NCI-H1436 (cell line): ENCODE measurements at places on chromosomes 13 and 19.

GRCh38 chr19:41298348-41298964, 11.5 kb upstream of the CCDC97 start:
- no peak for DNase-seq

DNA sequence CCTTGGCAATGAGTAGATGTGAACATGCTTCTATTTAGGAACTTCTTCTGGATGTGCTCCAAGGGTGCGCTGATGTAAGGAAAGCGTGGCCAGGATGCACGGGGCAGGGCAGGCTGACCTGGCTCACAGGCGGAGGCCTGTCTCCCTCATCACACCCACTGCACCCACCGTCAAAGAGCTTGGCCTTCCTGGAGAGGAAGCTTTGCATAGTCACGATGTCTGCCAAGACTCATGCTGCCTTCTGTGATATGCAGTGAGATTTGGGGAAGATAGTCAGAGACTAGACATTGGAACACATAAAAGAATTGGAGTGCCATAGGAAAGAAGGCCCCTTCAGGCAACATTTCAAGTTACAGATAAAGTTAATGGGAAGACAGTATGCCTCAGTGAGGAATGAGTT, 82.0 kb downstream of the MYO16 start:
- DNase-seq = no peak

DNA sequence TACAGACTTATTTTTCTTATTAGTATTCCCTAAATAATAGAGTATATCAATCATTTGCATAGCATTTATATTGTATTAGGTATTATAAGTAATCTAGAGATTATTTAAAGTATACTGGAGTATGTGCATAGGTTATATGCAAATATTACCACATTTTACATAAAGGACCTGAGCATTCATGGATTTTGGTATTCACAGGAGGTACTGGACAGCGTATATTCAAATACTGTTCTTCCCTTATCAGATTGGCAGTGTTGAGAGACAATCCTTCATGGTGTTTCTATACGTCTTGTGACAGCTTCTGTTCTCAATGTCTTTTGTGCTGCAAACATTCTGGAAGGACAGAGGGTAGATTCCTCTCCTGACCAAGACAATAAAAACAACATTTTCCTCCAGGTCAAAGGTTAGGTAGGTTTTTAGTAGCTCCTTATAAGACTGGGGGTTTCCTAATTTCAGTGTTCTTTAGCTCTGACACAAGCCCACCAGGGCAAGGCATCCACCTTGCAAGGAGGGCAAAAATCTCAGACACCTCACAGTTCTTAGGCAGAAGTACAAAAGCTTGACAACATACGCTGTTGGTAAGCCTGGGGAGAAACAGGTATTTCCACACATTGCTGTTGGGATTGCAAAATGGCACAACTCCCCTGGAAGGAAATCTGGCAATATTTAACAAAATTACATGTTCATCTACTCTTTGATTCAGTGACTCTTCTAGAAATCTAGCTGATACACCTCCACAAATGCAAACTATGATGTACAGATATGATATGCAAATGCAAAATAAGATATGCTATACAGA, 20.6 kb upstream of the PCCA start:
- no peak for DNase-seq

DNA sequence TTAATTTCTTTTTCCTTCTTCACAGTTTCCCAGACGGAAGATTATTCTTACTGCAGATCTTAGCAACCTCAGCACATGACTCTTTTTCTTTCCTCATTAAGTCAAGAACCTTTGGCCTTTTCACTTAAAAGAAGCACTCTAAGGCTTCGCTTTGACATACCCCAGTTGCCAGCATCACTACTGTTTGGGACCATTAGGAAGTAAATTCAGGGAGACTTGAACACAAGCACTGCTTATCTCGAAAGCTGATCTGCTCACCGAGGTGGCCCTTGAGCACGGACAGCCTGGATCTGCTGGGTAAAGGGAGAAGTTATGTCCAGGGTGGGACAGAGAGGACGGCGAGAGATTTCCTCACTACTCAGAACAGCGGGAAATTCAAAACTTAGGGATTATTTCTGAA, 151.4 kb upstream of the RNF113B start:
- DNase-seq = no peak

- no peak for DNase-seq
Observed at GRCh38 chr19:35562336-35562735, 1.1 kb downstream of the ATP4A start.

DNA sequence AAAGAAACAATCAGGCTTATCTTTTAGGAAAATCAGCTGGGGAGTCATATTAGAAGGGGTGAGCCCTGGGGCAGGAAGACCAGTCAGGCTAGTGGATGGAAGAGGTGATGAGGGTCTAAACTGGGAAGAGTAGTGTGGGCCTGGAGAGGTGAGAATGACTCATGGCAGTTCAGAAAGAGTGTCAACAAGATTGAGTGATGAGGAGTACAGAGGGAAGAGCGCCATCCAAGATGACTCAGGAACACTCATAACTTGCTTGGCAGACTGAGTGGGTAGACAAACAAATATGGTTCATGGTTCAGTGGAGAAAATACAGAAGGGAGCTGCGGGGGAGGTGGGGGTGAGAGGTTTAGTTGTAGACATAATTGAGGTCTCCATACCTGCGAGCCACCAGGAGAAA, 17.3 kb upstream of the CLDN10 start:
- no peak for DNase-seq

DNA sequence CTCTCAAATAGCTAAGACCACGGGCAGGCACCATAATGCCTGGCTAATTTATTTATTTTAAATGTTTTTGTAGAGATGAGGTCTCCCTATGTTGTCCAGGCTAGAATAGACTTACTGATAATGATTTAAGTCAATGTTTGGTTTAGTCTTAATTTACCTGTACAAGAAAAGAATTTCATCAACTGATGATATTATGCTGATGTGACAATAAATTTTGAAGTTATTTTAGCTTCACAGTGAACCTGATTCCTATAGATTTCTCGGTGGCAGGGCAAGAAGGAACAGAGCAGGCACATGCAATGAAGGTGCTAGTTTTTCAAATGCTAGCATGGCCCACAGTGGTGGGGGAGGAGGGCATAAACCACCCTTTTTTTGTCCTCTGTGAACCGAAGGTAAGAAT, 42.6 kb upstream of the CBY2 start:
- no peak for DNase-seq

- DNase-seq = no peak
Observed at GRCh38 chr19:41638641-41639081, 11.8 kb upstream of the CEACAM4 start.

DNA sequence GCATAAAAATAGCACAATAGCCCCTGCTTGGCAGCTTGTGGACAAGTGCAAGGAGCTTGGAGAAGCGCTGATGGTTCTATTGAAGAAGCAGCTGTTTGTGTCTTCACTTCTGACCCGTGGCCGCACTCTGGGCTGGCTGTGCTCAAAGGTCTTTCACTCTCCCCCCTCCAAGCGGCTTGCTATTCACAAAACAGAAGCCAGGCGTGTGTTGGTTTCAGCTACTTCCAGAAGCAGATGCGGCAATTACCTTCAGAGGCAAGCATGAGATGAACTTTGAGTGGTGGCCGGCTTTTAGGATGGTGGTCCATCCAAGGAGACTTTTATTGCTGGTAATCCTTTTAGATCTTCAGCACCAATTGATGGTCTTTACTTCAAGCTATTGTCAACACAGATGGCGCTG, 188.5 kb upstream of the ARGLU1 start:
- no peak for DNase-seq

- DNase-seq = no peak
Observed at GRCh38 chr13:45921162-45921736, 69.7 kb upstream of the SIAH3 start.

- DNase-seq = no peak
Observed at GRCh38 chr19:18799389-18799970, 8.4 kb upstream of the COMP start.

DNA sequence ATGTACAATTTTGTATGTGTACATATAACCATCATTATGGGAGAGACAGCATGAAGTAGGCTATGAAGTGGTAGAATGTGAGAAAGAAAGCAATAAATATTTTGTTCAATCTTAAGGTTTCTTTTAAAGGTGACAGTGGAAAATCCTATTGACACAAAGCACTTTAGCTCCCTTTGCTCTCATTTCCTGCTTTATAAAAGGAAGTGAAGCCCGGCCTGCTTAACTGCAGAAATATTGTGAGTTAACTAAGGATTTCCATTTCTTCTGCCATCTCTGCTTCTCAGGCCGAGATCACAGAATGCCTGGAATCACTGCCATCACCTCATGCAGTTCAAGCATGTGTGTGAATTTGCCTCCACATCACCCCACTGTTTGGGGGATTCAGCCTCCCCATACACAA, 83.5 kb downstream of the FRY start:
- DNase-seq = no peak

DNA sequence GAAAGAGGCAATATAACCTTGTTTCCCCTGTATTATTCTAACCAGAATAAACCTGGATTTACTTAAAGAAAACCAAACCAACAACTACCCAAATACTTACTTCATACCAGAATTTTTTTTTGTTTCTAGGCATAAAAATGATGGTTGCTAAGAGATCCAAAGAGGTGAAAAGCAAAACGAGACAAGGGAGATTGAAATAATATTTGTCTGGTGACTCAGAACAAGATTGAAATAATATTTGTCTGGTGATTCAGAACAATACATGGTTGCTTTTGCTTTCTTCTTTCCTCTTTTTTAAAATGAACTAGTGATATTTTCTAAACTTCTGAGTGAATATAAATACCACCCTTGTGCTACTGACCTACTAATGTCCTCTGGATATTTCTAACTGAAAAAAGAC, 592.9 kb downstream of the KCTD12 start:
- no peak for DNase-seq

- no peak for DNase-seq
Observed at GRCh38 chr13:29561918-29562317, 33.6 kb downstream of the SLC7A1 start.

DNA sequence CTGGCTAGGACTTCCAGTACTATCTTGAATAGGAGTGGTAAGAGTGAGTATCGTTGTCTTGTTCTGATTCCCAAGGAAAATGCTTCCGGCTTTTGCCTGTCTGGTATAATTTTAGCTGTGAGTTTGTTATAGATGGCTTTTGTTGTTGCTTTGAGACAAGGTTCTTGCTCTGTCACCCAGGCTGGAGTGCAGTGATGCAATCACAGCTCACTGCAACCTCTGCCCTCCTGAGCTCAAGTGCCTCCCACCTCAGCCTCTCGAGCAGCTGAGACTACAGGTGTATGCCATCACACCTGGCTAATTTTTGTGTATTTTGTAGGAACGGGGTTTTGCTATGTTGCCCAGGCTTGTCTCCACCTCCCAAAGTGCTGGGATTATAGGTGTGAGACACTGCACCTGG, 6.1 kb upstream of the ZNF543 start:
- DNase-seq = peak; percentile 39

DNA sequence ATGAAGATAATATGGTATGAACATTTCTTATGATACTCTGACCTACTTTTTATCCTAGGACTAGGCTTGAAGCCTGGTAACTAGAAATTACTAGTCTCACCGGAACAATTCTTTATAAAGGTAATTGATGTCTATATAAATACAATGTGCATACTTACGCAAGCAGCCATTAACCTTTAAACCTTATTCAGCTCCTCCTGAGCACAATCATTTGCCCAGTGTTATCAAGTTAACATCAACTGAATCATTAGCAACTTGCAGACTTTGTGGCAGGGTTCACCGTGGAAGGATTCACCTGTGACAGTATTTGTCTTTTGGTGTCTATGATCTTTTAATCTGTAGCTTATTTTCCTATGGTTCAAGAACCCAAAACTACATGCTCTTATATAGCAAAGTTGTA, 508.6 kb upstream of the KLHL1 start:
- DNase-seq = no peak

- DNase-seq = no peak
Observed at GRCh38 chr13:26895808-26896466, 135.4 kb upstream of the GPR12 start.

- DNase-seq = no peak
Observed at GRCh38 chr13:23999424-23999823, 102.1 kb upstream of the C1QTNF9B start.

DNA sequence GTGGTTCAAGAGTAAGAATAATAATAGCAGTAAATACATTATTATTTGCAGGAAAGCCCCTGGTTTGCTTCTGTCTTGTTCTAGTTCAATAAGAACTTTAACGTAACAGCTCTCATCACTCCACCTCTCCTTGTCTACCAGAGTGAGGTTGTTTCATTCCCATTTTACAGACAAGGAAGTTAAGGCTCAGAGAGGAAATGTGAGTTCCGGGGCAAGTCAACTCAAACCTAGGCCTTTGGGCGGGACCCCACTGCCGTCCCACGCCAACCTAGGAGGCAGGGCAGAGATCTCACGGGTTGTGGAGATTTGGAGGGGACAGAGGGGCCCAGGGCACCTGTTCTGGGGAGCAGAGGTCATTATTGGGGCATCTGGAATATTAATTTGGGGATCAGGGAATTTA, 1.5 kb downstream of the MAP4K1 start:
- DNase-seq = no peak

- DNase-seq = peak; percentile 57
Observed at GRCh38 chr19:41701401-41702075, 6.9 kb upstream of the CEACAM5 start.

GRCh38 chr13:44978328-44978727, 10.9 kb downstream of the NUFIP1 start:
- no peak for DNase-seq

DNA sequence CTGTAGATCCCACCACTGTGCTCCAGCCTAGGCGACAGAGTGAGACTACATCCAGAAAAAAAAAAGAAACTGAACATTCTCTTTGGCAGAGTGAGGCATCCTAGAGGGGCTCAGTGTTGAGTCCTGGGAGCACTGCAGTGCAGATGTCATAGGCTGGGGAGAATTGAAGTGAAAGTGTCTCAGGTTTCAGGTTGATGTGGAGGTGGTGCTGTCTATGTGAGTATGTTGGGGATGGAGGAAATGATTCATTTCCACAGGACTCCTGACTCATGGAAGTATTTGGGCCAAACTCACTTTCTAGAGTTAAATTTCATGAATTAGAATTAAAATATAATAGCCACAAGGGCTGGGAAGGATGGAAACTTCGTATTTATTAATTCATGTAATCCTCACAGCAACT, 134.4 kb upstream of the TSC22D1 start:
- DNase-seq = no peak

GRCh38 chr19:8146877-8147581, 2.4 kb downstream of the FBN3 start:
- no peak for DNase-seq

- no peak for DNase-seq
Observed at GRCh38 chr19:8308891-8309291, 733 bp upstream of the CD320 start.

DNA sequence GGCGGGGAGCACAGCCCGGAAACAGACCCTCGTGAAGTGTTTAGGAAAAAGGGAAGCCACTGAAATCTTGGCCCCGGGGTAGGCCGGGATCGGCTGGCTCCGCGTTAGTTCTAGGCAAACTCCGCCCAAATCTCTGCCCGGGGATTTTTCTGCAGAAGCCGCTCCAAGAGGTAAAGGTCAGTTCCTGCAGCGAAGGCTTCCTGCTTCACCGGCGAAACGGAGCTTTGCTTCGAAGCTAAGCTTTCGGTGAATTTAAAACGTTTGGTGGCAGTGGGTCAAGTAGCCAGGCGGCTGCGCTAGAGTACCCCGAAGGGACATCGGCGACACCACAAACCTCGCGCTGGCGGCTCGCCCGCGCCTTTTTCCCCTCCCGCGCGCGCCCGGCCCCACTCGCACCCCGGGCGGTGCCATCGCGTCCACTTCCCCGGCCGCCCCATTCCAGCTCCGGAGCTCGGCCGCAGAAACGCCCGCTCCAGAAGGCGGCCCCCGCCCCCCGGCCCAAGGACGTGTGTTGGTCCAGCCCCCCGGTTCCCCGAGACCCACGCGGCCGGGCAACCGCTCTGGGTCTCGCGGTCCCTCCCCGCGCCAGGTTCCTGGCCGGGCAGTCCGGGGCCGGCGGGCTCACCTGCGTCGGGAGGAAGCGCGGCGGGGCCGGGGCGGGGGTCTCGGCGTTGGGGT, 441 bp downstream of the GJB2 start:
- DNase-seq = no peak
